ENCODE measurements at places on chromosomes 12 and 14.

GRCh38 chr12:121800694-121801594, 2.9 kb upstream of the SETD1B start:
- DNase-seq, result no peak

GRCh38 chr12:23911574-23911973, 37.9 kb downstream of the SOX5 start:
- DNase-seq, result no peak

- DNase-seq, result peak; percentile 87
Observed at GRCh38 chr14:52266179-52266578, 1.3 kb upstream of the PTGDR start.

- DNase-seq, result peak; percentile 41
Observed at GRCh38 chr14:58428118-58428683, 682 bp downstream of the KIAA0586 start.

GRCh38 chr12:26514364-26514763, 318.6 kb downstream of the ITPR2 start:
- no peak for DNase-seq

DNA sequence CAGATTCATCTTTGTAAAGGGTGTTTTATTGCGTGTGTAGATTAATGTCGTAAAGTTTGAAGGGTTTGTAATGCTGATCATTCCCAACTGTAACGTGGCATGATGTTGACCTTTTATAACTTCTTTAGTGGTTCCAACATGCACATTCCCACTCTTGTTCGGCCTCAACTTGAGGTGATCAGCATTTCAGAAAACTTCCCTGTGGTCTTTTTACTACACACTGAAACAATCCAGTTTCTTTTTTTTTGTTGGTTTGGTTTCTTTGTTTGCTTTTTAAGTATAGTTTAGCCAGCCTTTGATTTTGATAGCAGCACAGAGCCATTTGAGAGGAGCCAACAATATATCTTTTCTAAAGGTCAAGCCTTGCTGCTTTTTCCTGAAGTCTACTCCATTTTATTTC, 22.8 kb downstream of the UTP20 start:
- DNase-seq, result no peak

DNA sequence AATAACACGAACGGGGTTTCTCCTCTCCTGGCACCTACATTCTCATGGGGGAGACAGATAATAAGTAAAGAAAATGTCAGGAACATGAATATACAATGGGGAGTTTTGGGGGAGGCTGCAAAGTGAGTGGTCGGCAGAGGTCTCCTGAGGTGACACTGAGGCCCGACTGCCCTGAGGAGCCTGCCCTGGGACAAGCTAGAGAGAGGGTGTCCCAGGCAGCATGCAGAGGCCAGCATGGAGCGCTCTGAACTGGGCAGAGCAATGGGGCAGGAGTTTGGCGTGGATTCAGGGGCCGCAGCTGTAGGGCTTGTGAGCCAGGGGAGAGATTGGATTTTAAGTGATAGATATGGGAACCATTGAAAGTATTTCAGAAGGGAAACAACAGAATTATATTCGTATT, 320.5 kb downstream of the CACNA1C start:
- no peak for DNase-seq

- DNase-seq, result no peak
Observed at GRCh38 chr14:87419925-87420324, 573.1 kb downstream of the GALC start.

DNA sequence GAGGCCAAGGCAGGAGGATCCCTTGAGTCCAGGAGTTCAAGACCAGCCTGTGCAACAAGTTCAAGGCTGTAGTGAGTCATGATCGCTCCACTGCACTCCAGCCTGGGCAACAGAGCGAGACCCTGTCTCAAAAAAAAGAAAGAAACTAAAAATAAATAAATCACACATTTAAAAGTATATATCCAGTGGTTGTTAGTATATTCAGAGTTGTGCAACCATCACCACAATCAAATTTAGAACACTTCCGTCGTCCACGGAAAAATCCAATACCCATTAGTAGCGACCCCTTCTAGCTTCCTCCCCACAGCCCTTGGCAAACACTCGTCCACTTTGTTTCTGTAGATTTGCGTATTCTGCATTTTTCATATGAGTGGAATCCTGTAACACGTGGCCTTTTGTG, 44.7 kb upstream of the EML1 start:
- no peak for DNase-seq

DNA sequence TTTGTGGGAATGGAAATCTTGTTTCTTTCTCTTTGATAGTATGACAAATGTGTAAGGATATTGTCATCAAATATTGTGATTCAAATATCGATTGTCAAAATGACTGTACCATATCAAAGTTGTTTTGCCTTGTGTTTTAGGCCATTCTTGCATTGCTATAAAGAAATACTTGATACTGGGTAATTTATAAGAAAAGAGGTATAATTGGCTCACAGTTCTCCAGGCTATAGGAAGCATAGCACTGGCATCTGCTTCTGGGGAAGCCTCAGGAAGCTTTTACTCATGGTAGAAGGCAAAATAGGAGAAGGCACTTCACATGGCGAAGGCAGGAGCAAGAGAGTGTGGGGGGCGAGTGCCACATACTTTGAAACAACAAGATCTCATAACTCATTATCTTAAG, 7.8 kb downstream of the TRMT5 start:
- no peak for DNase-seq

- DNase-seq, result no peak
Observed at GRCh38 chr12:42735861-42736361, 146.4 kb upstream of the PRICKLE1 start.

DNA sequence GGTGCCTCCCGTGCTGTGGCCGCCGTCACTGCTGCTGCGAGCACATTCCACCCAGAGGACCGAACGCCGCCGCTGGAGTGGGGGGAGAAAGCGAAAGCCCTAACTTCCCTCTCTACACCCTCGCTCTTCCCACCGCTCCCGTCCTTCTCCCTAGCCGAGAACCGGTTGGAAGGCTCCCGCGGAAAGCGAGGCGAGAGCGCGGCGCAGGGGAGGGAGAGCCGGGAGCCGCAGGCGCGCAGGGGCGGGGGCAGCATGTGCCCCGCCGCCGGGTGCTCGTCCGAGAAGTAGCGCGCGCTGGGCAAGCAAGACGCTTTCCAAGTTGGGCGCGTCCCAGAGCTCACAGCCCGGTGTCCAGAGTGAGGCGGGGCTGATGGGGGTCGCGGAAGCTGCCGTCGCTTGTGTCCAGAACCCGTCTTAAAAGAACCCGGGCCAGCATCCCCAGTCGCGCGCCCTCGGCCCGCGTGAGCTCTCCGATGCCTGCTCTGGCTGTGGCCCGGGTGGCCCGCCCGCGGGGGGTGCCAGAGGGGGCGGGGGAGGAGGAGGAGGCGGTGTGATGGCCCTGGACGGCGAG, at the start of gene TRHDE:
TRHDE (plus strand) TSS at position 280 of the 571 bp plus-strand sequence; CDS start at position 554, 274 bp downstream.
- no peak for DNase-seq

DNA sequence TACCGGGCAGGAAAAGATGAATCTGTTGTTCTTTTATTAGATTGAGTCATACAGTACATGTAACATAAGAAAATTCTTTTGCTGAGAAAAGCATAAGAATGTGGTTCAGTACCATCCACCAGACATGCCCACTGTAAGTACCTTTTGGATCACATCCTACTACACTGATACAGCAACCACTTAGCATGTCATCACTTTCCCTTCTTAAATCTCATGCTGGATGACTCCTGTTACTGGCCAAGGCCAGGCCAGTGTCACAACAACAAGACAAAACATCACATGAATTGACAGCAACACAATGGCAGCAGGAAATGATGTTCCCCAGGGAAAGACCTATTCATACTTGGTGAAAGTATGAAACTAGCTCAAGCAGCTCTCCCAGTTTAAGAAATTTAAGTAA, 46.4 kb downstream of the STXBP6 start:
- DNase-seq, result no peak

GRCh38 chr12:2498964-2499500, 295.7 kb upstream of the FKBP4 start:
- DNase-seq, result no peak

DNA sequence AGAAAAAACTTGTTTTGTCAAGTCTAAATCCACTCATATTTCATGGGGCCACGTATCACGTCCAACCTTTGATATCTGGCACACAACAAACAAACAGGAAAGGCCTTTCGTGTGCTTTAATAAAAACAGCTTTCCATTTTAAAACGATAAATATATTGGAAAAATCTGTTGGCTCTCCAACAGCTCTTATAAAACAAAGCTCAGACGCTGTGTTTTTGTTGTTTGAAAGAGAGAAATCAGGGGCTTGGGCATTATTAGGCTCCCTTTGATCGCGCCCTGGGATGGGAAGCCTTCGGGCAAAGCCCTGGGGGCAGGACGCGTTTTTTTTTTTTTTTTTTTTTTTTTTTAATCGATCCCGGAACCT, 429 bp upstream of the PLEKHA5 start:
- DNase-seq, result no peak

- DNase-seq, result no peak
Observed at GRCh38 chr12:103830025-103830725, 10.9 kb downstream of the NT5DC3 start.

DNA sequence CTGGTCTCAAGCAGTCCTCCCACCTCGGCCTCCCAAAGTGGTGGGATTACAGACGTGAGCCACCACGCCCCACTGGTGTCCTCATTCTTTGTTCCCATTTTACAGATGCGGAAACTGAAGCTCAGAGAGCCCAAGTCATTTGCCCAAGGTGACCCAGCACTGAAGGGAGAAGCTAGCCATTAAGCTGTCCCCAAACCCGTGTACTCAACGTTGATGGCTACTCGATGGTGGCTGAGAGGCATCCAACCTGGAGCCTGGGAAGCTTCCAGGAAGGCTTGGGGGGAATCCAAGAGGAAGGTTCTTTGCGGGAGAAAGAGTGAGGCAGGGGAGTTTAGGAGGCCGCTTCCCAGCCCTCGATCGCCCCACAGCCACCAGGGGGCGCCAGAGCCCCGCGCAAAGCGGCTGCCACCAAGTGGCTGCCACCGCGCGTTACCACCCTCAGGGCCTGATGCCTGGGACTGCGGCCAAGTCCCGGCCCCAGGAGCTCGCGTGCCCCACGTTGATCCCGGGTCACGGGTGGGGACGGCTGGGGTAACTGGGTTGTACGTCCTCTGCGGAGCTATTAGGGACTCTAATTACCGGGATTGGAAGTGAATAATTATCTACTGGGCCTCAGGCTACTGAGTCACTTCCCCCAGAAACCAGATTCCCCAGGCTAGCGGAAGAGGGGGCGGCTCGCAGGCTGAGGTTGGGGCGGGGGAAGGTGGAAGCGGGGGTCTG, 8.8 kb upstream of the SH2B3 start:
- no peak for DNase-seq

DNA sequence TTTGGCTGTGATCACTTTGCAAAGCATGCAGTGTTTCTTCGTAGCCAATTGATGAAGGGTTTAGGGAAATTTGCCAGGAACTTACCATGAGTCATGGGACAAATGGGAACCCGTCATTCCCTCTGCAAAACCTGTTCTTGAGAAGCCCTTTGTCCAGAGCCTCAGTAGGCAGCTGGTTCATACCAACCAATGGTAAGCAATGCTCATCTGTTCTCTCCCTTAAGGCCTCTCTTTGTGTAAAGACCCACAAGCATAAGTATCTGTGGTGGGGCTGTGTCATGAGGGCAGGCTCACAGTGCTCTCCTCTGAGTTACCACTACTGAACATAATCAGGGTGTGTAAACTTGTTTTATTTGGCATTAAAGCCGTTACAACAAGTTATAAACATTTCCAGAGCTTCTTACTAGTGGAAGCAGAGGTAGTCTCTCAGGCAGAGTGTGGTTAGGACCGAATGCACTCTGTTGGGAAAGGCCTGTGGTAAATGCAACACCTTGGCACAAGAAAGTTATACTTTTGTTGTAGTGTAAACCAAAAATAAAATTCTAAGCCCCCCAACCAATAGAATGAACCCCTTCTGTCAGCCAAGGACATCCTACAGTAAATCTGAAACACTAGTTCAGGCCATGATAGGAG, 119.8 kb downstream of the SINHCAF start:
- peak; percentile 73 for DNase-seq

- no peak for DNase-seq
Observed at GRCh38 chr12:83850531-83850930, 1062.1 kb downstream of the SLC6A15 start.

- DNase-seq, result no peak
Observed at GRCh38 chr12:93757792-93758694, 80.9 kb downstream of the CRADD start.

DNA sequence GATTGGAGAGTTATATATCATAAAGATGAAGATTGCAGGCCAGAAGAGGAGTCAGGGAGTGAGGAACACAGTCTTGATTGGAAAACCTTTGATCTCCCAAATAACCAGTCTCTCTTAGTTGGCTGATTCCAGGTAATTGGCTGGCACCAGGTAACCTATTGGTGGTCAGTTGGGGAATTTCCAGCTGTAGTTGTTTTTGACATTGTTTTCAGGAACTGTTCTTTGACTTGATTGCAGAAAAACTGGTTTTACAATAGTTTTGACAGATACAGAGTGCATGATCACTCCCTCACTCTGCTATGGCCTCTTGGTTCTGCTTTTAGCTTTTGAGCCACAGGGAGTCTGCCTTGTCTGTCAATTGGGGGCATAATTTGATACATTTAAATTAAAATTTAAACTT, 71.6 kb downstream of the ZNF641 start:
- DNase-seq, result no peak

- no peak for DNase-seq
Observed at GRCh38 chr14:104387022-104388010, 192.2 kb upstream of the C14orf180 start.

DNA sequence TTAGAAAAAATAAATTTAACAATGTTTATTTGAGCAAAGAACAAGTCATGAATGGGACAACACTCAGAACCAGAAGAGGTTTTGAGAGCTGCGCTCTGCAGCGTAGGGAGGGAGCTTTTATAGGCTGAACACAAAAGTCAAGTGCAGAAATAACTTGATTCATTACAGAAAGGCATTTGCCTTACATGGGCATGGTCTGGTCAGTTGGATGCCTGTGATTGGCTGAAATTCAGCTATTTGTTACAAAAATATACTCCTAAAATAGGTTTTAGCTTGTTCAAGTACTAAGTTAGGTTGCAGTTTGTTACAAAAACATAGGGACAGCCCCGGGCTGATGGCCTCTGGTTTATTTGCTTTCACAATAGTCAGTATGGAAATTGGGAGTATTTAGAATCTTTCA, 118.0 kb downstream of the NUAK1 start:
- DNase-seq, result no peak

DNA sequence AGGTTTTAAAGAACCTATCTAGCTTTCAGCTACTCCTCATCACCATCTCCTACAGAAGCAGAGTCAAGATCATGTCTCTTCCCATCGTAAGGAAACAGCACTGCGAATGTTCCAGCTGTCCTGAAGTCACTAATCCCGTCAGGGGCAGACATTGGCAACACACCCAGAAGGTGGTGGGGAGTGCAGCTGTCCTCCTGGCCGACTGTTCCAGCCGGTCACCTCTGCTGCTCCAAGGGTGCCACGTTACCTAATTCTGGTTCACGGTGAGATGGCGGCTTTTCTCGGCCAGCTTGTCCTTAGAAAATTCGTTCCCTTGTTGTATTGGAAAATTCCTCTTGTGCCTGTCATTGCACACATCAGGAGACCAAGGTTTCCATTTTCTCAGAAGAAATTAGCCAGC, 196.2 kb downstream of the ZFP36L1 start:
- DNase-seq, result no peak

DNA sequence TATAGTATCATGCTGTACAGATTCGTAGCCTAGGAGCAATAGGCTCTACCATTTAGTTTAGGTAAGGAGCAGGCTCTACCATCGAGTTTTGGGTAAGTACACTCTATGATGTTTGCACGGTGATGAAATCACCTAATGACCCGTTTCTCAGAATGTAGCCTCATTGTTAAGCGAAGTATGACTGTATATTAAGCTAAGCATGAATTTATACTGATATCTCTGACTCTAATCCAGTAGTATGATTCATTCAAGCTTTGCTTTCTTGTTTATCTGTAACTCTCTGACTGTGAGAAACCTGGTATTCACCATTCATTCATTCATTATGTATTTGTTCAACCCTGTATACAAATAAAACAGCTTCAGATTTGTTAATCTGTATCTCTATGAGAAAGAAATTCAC, 283.9 kb upstream of the PRICKLE1 start:
- DNase-seq, result no peak

Data from fibroblast of the conjunctiva (primary cell).